Activated CD4-positive, alpha-beta T cell treated with anti-CD3 and anti-CD28 coated beads, Interleukin-2, Interleukin-4, amounts not matched to agents 100 ng/mL and 50 ng/mL, durations not matched to agents 16 hours and 8 hours (primary cell): ENCODE measurements at places on chromosomes 16 and 17.

DNA sequence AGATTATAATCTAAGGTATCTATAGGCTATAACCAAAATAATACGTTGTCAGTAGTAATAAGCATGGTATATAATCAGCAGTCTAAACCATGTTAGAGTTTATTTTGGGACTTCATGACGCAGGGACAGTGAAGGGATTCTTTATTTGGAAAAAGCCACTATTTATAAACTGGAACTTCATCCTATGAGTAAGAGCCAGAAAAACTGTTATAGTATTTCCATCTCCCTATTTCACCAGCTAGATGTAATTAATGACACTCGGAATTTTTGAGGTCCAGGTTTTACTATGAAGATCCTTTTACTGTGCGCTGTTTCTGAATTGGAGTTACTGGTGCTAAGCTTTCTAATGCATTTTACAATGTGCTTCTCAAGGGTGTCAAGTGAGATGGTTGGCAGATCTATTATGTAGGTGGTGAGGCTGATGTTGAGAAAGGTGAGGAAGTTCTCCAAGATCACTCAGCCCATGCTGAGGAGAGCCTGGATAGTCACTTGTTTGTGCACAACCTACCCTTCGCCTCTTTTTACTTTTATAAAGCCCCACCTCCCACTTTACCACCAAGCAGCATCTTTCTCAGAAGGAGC, 149.3 kb downstream of the MSI2 start:
- no peak for DNase-seq

DNA sequence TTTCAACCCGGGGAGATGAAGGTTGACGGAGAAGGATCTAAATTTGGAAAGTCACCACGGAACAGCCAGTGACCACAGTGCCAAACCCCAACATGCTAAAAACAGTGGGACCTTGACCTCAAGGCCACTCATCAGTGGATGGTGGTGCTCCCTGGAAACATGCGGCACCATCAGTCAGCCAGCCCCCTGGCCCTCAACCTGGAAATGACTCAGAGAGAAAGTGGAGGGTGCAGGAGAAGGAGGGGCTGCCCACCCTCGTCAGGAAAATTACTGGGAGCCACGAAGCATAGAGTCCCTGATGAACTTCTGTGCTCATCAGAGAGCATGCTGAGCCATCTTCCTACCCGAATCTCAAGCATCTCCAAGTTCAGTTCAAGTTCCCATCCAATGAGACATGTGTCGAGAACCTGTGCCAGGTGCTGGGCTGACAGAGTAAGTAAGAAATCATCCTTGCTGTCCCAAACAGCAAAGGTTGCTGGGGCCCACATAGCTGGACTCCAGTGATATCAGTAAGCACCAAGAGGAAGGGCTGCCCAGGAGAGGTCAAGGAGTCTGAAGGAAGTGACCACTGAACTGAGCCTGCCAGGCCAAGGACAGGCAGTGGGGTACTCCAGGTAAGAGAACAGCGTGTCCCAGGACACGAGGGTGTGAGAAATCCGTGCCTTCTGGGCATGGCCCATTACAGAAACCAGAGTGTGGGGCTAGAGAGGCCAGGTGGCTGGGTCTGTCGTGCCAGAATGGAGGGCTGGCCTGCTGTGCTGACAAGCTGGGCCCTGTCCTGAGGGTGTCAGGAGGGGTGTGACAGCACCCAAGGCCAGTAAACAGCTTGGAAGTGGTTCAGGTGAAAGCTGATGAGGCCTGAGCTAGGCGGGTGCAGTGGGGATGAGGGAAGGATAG, 5.2 kb downstream of the PECAM1 start:
- peak; percentile 64 for DNase-seq

GRCh38 chr17:50977487-50978159, 111.5 kb upstream of the TOB1 start:
- DNase-seq, result no peak

GRCh38 chr17:33292981-33293867, at the start of gene ASIC2:
Gene ASIC2 (minus strand): TSS chr17:33293295.
- DNase-seq, result no peak

DNA sequence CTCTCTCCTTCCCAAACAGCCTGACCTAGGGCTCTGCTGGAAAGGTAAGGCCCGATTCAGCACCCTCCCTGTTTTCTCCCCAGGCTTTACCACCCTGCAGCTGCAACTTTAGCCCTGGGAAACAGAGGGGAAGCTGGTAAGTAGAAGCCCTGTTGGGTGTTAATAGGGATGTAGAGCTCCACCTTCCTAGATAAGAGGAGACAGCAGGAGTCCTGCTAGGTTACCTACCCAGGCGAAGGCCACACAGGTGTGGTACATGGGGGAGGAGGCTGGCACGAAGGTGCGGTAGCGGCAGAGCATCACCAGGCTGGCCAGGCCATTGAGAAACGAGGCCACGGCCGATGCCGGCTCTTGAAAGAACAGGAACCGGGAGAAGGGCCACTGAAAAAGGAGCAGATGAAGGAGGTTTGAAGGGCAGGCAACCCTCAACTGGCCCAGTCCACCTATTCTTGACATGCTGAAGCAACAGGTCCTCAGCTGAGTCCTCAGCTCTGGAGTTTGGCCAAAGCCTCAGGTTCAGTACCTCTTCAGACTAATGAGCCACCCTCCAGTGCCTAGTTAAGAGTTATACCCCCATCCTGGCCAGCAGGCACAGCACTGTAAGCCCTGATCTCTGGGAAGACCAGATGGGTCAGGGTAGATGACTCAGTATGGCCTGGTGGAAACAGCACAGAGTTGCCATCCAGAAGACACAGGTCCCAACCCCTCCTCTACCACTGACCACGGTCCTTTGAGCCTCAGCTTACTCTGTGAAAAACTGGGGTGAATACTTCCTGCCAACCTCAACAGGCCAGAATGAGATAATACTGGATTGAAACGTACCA, 3.3 kb downstream of the PGAP3 start:
- DNase-seq, result no peak

DNA sequence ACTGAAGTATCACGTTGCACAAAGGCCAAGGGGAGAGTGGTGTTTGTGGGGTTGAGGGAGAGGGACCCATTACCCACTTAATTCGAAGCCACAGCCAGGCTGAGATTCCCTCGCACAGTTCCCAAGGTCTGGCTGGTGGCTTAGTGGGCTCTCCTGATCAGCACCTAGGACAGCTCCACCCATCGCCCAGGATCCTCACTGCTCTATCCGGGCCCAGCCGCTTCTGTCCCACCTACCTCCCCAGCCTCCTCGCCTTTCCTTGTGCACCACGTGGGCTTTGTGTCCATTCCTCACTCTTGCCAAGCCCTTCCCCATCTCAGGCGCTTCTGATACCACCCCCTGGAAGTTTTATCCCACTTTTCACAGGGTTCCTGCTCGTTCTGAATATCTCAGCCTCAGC, 163.5 kb downstream of the CCT6B start:
- DNase-seq, result peak; percentile 3

GRCh38 chr17:17682293-17682736, 1.1 kb downstream of the RAI1 start:
- DNase-seq, result peak; percentile 42

- DNase-seq, result peak; percentile 67
Observed at GRCh38 chr17:48671697-48672171, 45.6 kb upstream of the HOXB9 start.

- DNase-seq, result no peak
Observed at GRCh38 chr16:65315081-65315780, 193.4 kb upstream of the CDH11 start.

GRCh38 chr17:28426081-28426519, 20.1 kb upstream of the SLC46A1 start:
- DNase-seq, result no peak

- DNase-seq, result no peak
Observed at GRCh38 chr17:72915625-72916081, 176.8 kb downstream of the SLC39A11 start.

- no peak for DNase-seq
Observed at GRCh38 chr17:76276461-76277299, 11.5 kb downstream of the UBALD2 start.

GRCh38 chr16:89549007-89549700, 11.3 kb upstream of the RPL13 start:
- DNase-seq, result no peak

- DNase-seq, result no peak
Observed at GRCh38 chr16:49366669-49367068, 6.9 kb upstream of the C16orf78 start.

DNA sequence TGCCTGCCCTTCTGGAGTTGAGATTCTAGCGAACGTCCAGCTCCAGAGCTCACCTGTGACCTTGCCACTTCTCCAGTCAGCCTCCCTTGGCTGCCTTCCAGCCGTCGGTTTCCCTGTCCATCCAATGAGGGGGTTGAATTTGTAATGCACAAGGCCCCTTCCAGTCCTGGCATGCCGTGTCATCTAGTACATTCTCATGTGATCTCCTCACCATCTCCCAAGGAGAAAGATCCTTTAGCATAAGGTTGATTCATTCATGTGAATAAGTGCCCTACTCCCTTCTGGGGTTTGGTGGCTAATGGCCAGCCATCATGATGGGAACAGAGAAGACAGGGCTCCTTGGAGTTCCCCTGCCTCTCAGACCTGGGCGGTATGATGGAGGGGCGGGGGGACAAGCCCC, 18.9 kb upstream of the ABCC3 start:
- DNase-seq, result no peak

DNA sequence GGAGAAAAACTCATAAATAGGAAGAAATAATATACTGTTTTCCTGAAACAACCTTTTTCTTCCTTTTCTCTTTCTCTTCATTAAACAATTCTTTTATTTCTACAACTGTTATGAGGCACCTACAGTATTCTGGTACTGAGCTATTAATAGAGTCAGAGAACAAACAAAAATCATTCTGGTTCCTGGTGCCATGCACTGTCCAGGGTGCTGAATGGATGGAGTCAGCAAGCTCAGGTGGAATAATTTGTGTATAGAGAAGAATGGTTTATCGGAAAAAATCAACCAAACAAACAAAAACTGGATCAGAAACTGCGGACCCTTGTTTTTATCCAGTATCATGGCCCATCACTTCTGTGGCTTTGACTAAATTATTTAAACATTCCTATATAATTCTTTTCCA, 430.3 kb upstream of the GOT2 start:
- no peak for DNase-seq

DNA sequence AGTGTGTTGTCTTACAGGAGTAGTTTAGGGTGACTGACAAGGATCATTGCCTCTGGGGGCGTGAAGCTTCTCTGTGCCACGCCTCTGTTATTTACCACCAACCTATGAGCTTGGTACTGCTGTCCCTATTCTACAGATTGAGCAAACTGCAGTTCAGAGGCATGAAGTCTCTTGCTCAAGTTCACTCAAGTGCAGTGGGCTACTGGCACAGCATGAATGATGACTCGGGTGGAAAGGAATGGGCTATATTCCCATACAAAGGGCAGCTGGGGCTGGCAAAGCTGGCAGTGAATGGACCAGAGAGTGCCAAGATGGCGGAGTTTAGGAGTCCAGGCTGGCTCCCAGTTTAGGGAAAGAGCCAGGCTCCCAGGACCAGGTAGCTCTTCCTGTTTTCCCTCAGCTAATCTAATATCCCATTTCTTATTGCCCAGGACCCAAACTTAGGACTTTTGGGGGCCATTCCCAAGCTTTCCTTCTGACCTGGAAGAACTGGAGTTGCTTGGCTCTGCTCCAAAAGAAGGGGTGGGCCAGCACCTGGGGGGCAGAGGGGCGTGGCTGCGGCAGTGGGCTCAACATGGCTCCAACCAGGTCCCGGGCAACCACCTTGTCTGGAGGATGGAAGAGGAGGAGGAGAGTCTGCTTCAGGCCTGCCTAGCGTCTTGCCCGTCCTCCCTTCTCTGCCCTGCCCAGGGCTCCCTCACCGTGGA, 12.9 kb downstream of the PLK1 start:
- no peak for DNase-seq

GRCh38 chr16:56807011-56807675, 57.9 kb upstream of the SLC12A3 start:
- no peak for DNase-seq

- DNase-seq, result no peak
Observed at GRCh38 chr16:46920402-46921068, 36.4 kb downstream of the GPT2 start.

DNA sequence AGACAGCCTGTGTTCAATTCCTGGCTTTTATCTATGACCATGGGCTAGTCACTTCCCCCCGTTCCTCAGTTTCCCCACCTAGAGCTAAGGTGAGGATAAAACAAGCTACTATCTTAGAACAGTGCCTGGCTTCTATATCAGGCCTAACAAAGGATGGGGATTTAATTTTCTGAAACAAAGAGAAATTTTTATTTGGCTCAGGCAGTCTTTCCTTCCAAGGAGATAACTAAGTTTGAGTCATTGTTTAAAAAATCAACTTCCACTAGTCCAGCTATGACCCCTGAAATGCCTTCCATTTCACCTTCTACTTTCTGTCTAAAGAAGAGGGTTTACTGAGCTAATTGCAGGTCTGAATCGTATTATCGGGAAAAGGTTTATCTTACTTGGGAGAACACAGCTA, 99.0 kb downstream of the CMIP start:
- DNase-seq, result no peak

GRCh38 chr17:19485800-19486340, 47.8 kb upstream of the SLC47A1 start:
- DNase-seq, result no peak

- no peak for DNase-seq
Observed at GRCh38 chr17:74528491-74529199, 2.6 kb downstream of the CD300LB start.

DNA sequence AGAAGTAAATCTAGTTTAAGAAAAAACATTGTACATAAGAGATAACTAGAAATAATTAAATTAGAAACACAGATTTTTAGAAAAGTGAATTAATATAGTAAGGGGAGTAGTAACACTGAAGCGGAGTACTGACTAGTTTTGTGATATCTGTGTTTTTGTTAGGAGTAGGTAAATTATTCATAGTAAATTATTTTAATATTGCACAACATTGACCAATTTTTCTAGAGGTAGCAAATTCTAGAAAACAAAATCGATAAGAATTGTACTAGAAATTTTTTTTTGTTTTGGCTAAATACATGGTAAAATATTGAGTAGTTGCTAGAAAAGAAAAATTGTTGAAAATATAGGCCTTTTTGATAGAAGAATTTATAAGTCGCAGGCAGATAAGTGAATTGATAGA, 156.5 kb downstream of the CHD9 start:
- DNase-seq, result no peak

GRCh38 chr17:143785-144281, 6.5 kb downstream of the SCGB1C2 start:
- peak; percentile 83 for DNase-seq

GRCh38 chr17:73625006-73625405, 19.2 kb downstream of the SDK2 start:
- no peak for DNase-seq

DNA sequence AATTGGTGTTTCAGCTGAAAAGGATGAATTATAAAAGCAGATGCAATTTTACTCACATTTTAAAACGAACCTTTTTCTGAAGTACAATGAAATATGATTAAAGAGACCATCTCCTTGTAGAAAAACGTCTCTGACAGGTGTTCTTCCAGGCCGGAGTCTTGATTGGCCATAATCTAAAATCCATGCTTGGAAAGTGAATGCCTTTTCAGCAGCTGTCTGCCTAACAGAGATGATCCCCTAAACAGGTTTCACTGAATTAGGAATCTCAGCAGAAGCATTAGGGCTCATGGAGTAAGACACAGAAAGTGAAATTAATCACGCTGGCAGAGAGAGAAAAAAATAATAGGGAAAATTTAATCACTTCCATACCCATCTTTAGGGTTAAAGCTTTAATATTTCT, 39.3 kb upstream of the IRX5 start:
- DNase-seq, result no peak
